ENCODE measurements at places on chromosomes 16 and 17.

DNA sequence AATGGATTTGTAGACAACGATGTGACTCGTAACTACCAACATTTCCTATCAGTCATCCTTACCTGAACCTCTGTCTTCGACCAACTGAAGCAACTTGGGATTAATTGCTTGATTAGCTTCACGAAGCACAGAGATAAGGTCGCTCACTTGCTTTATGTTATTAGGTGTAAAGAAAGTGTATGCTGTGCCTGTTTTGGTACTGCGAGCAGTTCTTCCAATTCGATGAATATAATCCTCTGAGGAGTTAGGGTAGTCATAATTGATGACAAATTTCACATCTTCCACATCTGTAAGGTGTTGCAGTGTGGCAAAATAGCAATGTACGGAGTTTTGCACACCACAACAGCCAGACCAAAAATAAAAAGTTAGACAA lies 3.6 kb upstream of the POLG2 start:
- DNase-seq = no peak

- DNase-seq = peak; percentile 95
Observed at GRCh38 chr16:21150375-21151001, at the start of gene DNAH3. DNAH3 (minus strand) TSS chr16:21150846; CDS start chr16:21150319, 527 bp downstream.

GRCh38 chr16:88076211-88076931 lies 125.1 kb downstream of the BANP start:
- DNase-seq = no peak

DNA sequence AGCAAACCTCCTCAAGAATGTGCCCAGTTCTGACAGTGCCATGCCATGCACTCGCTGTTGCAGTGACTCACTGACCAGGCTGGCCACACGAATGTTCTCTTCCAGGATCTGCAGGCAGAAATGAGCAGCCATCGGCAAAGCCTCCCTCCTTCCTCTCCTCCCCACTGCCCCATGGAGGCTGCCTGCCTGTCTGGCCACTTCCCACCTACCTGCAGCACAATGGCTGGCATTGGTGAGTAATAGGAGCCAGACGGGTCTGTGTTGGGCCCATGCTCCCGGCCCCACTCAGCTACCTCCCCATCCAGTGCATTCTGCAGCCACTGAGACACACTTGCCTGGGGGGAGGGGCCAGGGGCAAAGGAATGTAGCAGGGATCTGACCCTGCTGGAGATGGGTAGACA lies 2.8 kb upstream of the MATCAP1 start:
- DNase-seq = no peak

DNA sequence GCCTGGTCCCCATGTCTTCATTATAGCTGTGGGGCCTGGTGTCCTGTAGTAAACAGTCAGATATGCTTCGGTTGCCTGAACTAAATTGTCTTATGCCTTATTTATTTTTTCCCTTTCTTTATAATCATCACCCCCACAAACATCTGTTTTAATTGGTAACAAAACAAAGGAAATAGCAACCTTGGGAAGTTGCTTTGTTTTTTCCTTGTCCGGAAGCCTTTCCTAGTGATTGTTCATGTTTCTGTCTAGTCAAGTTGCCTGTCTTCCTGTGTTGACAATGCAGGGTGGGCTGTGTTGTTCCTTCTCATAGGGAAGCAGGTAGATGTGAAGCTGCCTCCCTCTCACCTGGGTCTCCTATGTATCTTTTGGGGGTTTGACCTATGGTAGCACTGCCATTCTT lies 16.7 kb downstream of the PGS1 start:
- no peak for DNase-seq

- DNase-seq = peak; percentile 56
Observed at GRCh38 chr17:7834542-7834956, 532 bp downstream of the KDM6B start.

DNA sequence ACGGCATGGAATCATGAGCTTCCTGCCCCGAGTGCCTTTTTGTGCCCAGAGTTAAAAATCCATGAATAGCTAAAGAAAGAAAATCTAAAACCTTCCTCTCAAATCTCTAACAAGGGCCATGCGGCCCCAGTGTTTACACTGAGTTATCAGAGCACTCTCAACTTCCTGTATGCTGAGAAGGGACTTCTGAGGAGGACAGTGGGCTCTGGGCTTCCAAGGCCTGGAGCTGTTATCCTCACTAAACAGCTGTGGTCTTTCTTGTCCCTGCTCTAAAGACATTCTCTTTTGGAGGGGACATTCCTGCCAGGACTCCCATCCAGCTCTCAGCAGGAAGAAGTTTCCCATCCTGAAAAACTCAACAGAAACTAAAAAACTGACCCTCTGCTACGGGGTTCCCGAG lies 135.6 kb downstream of the AATF start:
- DNase-seq = no peak

- no peak for DNase-seq
Observed at GRCh38 chr17:69711541-69711940, 297.0 kb downstream of the MAP2K6 start.

GRCh38 chr17:2235792-2236366 lies 67.7 kb downstream of the SMG6 start:
- DNase-seq = no peak

DNA sequence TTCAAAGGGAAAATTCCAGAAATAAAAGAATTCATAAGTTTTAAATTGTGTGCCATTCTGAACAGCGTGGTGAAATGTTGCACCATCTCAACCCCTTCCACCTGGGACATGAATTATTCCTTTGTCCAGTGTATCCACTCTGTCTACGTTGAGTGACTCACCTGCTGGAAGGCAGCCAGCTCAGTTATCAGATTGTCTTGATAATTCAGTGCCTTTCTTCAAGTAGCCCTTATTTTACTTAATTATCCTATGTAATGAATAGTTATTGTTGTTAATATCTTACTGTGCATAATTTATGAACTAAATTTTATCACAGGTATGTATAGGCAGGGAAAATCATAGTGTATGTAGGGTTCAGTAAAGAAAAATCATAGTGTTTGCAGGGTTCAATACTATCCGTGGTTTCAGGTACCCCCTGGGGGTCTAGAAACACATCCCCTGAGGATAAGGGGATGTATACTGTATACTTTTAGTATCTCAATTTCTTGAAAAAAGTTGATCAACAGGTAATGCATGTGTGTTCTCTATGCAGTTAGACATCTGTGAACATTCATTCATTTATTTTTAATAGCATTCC lies 7.7 kb upstream of the PCTP start:
- peak; percentile 51 for DNase-seq

- no peak for DNase-seq
Observed at GRCh38 chr17:39739885-39740356, 2.2 kb downstream of the GRB7 start.

DNA sequence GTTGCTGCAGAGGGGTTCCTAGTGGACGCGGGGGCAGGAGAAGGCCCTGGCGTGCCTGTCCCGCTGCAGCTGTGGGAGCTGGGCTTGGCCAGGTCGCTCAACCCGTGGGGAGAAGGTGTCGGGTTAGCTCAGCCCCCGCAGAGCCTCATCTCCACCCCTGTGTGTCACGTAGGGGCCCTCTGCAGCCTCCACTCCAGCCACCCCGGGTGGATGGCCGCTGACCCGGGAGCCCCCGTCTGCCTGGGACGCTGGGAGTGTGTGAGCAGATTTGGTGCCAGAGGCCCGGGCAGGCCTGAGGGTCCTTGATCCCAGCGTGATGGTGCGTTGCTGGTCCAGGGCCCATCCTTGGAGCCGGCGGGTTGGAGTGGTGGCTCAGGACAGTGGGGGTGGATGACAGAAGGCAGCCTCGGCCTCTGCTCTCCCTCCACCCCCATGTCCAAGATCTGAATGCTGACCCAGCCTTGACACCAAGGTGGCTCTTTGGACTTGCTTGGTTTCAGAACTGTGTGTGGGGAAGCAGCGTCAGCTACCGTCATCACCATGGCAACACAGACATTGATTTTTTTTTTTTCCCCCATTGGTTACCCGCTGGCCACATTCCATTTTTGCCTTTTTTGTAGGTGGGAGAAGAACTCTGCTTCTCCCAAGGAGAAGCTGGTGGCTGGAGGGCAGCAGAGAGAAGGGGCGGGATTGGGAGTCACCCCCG lies 35.7 kb downstream of the BAIAP2 start:
- DNase-seq = no peak

- DNase-seq = no peak
Observed at GRCh38 chr16:56824331-56824730, 40.7 kb upstream of the SLC12A3 start.

- peak; percentile 64 for DNase-seq
Observed at GRCh38 chr17:65022751-65023700, 33.5 kb downstream of the GNA13 start.

DNA sequence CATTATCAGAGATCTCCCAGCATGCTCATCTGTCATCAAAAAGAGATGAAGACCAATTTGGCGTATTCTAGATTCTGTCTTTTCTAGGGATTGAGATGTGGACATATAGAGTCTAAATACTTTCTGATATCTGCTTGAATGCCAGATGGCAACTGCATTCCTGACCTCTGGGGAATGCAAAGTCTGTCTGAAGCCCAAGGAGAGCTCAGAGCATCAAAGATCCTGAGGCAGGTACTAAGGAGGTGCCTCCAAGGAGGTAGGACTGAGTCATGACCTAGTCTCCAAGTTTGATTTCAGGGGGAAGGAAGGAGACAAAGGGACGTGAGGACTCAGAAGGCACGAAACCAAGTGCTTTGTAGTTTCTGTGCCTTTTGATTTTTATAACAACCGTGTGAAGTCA lies 448.4 kb downstream of the HS3ST3B1 start:
- DNase-seq = no peak

DNA sequence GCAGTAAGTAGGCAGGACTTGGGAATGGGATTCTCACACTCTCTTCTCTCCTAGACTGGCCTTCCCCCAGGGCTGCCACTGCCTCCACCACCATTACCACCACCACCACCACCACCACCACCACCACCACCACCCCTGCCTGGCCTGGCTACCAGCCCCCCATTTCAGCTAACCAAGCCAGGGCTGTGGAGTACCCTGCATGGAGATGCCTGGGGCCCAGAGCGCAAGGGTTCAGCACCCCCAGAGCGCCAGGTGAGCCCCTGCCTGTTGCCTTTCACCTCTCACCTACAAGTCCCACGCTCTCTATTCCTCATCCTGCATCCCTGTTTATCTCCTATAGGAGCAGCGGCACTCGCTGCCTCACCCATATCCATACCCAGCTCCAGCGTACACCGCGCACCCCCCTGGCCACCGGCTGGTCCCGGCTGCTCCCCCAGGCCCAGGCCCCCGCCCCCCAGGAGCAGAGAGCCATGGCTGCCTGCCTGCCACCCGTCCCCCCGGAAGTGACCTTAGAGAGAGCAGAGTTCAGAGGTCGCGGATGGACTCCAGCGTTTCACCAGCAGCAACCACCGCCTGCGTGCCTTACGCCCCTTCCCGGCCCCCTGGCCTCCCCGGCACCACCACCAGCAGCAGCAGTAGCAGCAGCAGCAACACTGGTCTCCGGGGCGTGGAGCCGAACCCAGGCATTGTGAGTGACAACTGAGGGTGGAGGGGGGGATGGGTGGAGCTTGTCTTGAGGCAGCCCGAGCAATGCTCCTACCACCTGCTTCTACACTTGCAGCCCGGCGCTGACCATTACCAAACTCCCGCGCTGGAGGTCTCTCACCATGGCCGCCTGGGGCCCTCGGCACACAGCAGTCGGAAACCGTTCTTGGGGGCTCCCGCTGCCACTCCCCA lies 7.9 kb upstream of the TMEM88 start:
- DNase-seq = no peak

DNA sequence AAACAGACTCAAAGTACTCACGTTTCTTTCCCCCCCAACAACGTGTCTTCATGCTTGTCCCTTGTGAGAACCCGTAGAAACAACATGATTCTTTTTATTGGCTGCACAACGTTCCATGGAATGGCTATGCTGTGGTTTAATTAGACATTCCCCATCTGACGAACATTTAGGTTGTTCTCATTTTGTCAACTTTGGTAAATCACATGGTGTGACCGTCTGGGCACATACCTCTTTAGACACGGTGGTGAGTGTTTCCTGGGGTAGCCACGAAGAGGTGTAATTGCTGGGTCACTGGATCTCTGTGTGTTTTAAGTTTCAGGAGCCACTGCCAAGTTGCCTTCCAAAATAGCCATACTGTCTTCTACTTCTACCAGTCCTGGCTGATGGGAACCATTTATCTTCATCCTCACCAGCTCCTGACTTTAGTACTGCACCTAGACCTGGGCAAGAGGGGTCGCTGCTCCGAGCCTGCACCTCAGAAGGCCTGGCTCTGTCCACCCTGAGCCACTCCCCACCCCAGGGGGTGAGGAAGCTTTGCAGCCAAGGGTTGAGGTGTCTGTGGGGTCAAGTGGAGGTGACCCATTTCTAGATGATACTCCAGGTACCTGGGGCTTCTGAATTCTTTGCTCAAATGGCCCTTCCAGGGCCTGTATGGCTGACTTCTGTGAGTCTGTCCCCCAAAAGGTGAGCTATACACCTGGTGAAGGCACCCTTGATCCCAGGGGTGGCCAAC lies 84.7 kb downstream of the IRX5 start:
- DNase-seq = no peak

GRCh38 chr16:89099905-89100304 lies 6.3 kb downstream of the ACSF3 start:
- no peak for DNase-seq

DNA sequence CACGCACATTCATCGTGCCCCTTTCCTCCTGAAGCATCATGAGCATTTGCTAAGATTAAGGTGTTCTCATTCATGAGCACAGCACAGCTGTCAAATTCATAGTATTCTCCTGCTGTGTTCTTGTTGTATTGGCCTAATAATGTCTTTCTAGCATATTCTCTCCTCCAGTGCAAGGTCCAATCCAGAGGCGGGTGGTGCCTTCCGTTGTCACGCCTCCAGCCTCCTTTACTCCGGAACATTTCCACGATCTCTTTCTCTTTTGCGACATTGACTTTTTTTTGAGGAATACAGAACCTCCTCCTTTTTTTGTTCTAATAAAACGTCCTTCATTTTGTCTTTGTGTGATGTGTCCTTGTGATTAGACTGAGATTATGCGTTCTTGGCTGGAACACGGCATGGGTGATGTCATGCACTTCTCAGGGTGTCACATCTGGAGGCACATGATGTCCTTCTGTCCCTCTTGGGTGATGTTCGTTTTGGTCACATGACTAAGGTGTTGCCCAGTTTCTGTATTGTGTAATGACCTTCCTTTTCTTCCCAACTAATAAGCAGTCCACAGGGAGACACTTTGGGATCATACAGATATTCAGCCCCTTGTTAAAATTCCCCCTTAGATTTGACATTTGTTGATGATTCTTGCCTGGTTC lies 66.3 kb downstream of the CLEC16A start:
- DNase-seq = no peak

GRCh38 chr16:26026709-26027450 lies 335.1 kb downstream of the HS3ST4 start:
- DNase-seq = no peak

DNA sequence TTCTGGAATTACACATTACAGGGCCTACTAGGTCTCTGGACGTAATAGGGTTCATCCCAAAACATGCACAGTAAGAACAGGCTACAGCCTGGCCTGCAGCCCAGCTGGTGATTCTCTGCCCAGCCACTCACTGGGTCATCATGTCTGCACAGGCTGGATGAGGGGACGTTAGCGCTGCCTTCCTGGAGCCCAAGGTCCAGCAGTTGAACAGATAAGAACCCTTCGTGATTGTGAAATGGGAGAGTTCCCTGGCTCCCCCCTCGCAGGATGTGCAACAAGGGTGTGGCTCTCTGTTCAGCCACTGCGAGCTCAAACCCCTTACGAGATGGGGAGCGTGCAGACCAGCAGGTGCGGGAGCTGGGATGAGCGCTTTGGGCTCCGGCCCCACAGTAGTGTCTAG lies 200.0 kb upstream of the CDH5 start:
- DNase-seq = no peak

GRCh38 chr16:13680021-13680889 lies 239.7 kb upstream of the ERCC4 start:
- DNase-seq = peak; percentile 68

Data from Caki2 (cell line).